Sigmoid colon (tissue), 7 donors: ENCODE measurements at places on chromosomes 7 and 10.

DNA sequence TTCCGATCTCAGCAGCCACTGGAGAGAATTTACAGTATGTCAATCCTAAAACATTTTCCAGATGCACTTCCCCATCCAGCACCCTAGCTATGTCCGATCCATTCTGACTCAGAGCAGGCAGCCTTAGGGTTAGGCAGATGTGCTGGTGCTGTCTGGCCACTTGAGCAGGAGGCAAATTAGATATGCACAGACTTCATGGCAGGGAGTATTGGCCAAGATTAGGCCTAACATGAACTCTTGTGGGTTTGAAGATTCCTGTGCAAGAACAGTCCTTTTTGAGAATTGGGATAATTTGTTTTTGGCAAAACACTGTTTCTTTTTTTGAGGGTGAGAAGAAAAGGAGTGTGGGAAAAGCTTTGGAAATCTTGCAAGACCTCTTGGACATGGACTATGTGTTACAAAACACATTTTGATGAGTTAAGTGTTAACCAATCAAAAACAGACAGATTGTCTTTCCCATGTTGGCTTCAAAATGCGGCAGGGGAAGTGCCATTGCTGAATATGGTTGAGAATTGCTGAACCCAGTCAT lies 218.6 kb upstream of the INHBA start:
- DNase-seq: no peak

DNA sequence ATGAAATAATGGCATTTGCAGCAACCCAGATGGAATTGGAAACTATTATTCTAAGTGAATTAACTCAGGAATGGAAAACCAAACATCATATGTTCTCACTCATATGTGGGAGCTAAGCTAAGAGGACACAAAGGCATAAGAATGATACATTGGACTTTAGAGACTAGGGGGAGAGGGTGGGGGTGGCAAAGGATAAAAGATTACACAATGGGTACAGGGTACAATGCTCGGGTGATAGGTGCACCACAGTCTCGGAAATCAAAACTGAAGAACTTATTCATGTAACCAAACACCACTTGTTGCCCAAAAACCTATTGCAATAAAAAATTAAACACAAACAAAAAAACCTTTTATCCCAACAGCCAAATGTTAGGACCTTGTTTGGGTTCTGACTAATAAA lies 17.8 kb downstream of the AGMO start:
- no peak for DNase-seq

DNA sequence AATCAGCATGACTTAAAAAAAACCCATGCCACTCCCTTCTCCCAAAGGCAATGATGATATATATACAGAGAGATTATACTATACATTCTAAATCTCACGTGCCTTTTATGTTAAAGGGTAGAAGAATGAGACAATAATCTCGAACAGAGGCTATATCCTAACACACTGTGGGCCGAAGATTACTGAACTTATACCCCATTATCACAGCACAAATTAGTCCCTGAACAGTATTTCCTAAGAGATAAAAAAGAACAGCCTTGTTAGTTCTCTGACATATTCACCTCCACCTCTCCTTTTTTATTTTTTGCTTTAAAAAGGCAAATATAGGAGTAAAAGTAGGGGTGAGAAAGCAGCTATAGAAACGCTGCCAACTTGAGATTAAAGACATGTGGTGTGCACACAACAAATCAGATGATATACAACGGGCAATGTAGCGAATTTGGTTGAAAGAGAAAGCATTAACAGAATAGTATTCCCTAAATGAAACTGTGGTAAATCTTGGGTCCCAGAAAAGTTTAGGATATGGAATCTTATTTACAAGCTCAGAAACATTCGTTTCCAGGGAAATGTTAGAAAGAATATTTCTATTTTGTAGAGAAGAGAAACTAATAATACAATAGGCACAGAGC lies 69.5 kb downstream of the JMJD1C start:
- DNase-seq: no peak

GRCh38 chr7:38525857-38526256 lies 105.3 kb downstream of the AMPH start:
- no peak for DNase-seq

DNA sequence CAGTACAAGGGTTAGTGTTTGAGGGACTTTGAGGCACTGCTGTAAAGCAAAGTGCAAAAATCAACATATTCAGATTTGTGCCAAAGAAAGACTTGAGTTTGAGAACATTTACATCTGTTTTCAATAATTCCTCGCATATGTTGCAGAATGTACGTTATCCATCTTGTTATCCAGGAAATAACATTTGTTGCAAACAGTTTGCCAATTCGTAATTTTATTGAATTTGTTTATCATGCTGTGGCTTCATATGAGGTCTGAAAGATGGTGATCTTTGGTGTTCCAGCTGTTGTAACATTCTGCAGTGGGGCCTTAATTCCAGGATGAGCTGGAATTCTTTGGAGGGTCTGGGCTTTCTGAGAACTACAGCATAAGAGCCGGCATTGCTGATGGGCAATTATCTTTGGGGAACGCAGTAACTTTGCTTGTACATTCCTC lies 396.2 kb downstream of the LRMDA start:
- no peak for DNase-seq

- no peak for DNase-seq
Observed at GRCh38 chr10:78623578-78624215, 445.1 kb upstream of the ZMIZ1 start.

DNA sequence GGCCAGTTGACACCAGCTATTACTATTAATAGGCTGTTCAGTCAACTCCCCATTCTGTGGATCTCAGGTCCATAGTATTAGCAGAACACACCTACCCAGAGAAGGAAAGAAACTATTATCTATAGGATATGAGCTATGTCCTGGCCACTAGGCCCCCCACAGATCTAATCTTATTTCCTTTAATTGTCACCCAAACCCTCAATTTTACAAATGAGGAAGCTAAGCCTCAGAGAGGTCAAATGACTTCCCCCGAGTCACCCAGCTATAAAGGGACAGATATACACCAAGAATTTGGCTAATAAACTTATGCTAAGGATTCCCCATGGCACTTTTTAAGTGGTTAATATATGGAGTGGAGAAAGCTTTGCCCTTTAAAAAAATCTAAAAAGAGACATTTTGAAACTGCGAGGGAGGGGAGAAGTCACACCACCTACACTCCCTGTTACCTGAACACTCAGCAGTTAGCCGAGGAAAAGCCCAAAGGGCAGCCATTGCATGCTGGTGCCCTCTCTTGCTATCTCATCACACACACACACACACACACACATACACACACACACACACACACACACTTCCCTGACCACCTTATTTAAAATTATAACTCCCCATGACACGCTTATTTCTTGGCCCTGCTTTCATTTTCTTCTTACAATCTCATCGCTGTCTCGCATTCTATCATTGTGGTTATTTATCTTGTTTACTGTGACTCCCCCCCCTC lies 157.0 kb upstream of the ADO start:
- DNase-seq: no peak

- no peak for DNase-seq
Observed at GRCh38 chr7:92433019-92433418, 14.3 kb upstream of the GATAD1 start.

- no peak for DNase-seq
Observed at GRCh38 chr7:54015251-54015650, 526.9 kb upstream of the VSTM2A start.

DNA sequence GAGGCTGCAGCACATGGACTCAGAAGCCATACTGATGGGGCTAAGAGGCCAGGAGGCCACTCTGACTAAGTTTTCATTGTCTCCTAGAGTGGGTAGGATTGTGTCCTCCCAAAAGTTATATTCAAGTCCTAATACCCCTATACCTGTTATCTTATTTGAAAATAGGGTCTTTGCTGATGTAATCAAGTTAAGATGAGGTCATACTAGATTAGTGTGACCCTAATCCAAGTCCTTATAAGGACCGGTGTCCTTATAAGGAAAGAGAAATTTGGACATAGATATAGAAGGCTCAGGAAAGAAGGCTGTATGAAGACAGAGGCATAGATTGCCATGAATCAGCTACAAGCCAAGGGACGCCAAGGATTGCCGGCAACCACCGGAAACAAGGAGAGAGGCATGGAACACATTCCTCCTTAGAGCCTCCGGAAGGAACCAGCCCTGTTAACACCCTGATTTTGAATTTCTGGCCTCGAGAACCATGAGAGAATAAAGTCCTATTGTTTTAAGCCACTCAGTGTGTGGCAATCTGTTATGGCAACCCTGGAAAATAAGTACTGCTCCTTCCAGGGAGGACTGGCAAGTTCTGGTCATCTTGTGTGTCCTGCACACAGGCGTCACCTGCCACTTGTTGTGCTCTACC lies 157.0 kb downstream of the EMX2 start:
- DNase-seq: no peak

- DNase-seq: no peak
Observed at GRCh38 chr10:132940791-132941465, 1.4 kb downstream of the CFAP46 start.

- no peak for DNase-seq
Observed at GRCh38 chr10:45440511-45441062, 66.6 kb downstream of the ALOX5 start.

GRCh38 chr10:58189269-58189668 lies 78.4 kb downstream of the IPMK start:
- DNase-seq: no peak

- no peak for DNase-seq
Observed at GRCh38 chr7:27835376-27835775, 95.4 kb downstream of the TAX1BP1 start.

DNA sequence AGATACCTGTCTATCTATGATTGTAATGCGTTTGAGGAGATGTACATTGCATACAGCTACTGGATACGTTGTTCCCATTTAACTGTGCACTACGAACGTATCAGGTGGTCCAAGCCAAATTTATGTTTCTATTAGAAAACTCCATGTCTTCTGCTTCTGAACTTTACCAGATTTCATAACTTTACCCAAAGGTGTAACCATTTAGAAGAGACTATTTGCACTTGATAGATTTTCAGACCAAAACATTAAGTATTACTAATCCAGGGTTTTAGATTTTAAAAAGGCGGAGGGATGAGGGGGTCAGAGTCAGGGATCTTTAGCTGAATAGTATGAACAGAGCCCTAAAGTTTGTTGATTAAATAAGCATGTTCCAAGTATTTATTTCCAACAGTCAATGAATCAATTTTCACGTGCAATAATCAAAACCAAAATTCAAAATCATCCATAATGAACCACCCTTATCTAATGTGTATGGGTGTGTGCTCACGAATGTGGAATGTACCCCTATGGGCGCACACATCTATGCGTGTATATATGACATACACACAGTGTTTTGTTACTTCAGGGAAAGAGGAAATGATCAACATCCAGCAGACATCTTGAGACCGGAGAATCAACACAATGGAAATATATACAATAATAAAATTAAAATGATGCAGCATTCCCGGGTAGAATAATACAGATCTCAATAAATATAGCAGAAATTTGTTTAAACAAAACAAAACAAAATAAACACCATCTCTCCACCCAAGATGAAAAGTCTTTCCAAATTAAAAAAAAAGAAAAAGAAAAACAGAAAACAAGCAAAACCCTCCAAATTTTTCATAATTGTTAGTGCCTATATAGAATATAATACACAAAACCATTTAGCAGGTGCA lies 3.4 kb downstream of the FEZF1 start:
- no peak for DNase-seq

DNA sequence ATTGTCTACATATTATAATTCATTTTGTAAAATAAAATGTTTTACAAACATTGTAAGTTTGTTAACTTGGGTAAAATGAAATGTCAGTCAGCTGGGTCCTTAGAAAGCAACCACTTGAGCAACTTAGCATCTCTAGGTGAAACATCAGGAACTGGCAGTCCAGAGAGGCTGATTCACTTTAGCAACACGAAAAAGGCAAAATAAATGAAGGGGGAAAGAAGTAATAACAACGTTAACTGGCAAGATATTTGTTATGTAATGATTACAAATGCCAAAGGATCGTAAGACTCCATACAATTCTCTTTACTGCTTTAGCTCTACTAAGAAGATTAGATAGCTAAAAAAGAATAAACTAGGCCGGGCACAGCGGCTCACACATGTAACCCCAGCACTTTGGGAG lies 5.0 kb downstream of the PDZD8 start:
- no peak for DNase-seq

GRCh38 chr7:138349841-138350700 lies 110.0 kb upstream of the TRIM24 start:
- DNase-seq: no peak

GRCh38 chr10:110646417-110647135 lies 2.4 kb downstream of the RBM20 start:
- DNase-seq: no peak

GRCh38 chr7:144545330-144545729 lies 141.8 kb upstream of the NOBOX start:
- no peak for DNase-seq

- no peak for DNase-seq
Observed at GRCh38 chr10:126867567-126868365, 37.5 kb upstream of the DOCK1 start.

- no peak for DNase-seq
Observed at GRCh38 chr10:21184216-21184615, 287.1 kb upstream of the NEBL start.
